ENCODE measurements at places on chromosomes 2 and 18. TPM values are rescaled to one million over a fixed set of nuclear protein-coding genes. Genes with fewer than 3 reads are reported as not detected.
A peak's percentile ranks its signal among the peaks of the same experiment; 100 is the strongest.

DNA sequence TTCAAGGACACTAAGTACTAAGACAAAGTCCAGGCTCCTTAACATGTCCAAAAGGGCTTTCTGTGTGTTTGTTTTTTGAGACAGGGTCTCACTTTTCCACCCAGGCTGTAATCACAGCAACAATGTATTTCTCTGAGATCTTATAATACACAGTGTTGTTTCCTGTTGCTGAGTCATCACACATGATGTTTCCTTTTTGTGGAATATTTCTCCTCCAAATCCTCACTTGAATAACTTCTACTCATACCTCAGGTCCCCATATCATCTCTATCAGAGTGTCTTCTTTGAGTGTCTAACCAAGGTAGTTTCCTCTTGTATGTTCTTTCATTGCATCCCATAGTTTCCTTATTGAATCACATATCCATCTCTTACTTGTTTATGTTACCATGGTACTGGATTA is 632.0 kb upstream of the PIK3C3 start:
- H3K27me3 ChIP-seq: no peaks in the 10 kb centered on the region
- H3K4me3 ChIP-seq: no peak overlapping the region
- no peaks in the 10 kb centered on the region for H3K4me1 ChIP-seq

GRCh38 chr2:88252646-88253045 is 82.5 kb downstream of the THNSL2 start:
- H3K27me3 ChIP-seq: peaks cover under 1% of the 10 kb centered on the region
- no peaks in the 10 kb centered on the region for H3K36me3 ChIP-seq
- no peaks in the 10 kb centered on the region for H3K4me1 ChIP-seq
- H3K4me3 ChIP-seq: no peak overlapping the region
- no peak overlapping the region for H3K27ac ChIP-seq

- DNase-seq: no peak
- no peaks in the 10 kb centered on the region for H3K4me1 ChIP-seq
- no peaks in the 10 kb centered on the region for H3K27me3 ChIP-seq
These were observed 1.1 kb upstream of the KCNIP3 start for GRCh38 chr2:95296011-95296410.

DNA sequence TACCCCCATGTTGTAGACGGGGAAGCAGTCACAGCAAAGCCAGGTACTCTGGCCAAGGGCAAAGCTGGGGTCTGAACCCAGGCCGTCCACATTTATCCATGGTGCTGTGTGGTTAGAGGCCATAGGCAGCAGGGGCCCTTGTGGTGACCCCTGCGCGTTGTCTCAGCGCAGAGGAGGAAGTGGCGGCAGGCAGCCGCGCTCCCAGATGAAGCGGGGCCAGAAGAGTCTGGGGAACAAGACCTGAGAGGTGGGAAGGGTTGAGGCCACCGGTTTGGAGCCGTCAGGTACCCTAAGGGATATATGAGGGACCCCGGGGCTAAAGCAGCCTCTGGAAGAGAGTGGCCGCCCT is 770 bp downstream of the ZNF396 start:
- no peak overlapping the region for H3K27ac ChIP-seq
- H3K4me3 ChIP-seq: peak overlapping the region; percentile 88
- no peaks in the 10 kb centered on the region for H3K4me1 ChIP-seq

- H3K36me3 ChIP-seq: no peaks in the 10 kb centered on the region
- H3K4me3 ChIP-seq: no peak overlapping the region
- H3K4me1 ChIP-seq: no peaks in the 10 kb centered on the region
- H3K27me3 ChIP-seq: no peaks in the 10 kb centered on the region
- peak; percentile 59 for DNase-seq
These were observed 20.4 kb upstream of the FEZ2 start for GRCh38 chr2:36618381-36618780.

GRCh38 chr2:172698041-172698863 is 37.4 kb upstream of the RAPGEF4 start:
- H3K36me3 ChIP-seq: no peaks in the 10 kb centered on the region
- DNase-seq: peak; percentile 62
- H3K4me1 ChIP-seq: no peaks in the 10 kb centered on the region
- H3K27ac ChIP-seq: no peak overlapping the region
- H3K4me3 ChIP-seq: no peak overlapping the region

GRCh38 chr2:120195553-120195952 is 27.6 kb downstream of the TMEM185B start:
- no peak overlapping the region for H3K4me3 ChIP-seq
- DNase-seq: no peak

GRCh38 chr18:59918997-59919396 is 19.2 kb downstream of the PMAIP1 start:
- H3K27ac ChIP-seq: no peak overlapping the region
- no peaks in the 10 kb centered on the region for H3K36me3 ChIP-seq
- peaks cover 14% of the 10 kb centered on the region for H3K4me1 ChIP-seq
- H3K4me3 ChIP-seq: no peak overlapping the region
- DNase-seq: no peak

- no peaks in the 10 kb centered on the region for H3K36me3 ChIP-seq
- H3K4me1 ChIP-seq: no peaks in the 10 kb centered on the region
- no peak for DNase-seq
- peaks cover 2% of the 10 kb centered on the region for H3K27me3 ChIP-seq
- no peak overlapping the region for H3K4me3 ChIP-seq
These were observed 332.2 kb downstream of the DYSF start for GRCh38 chr2:71785516-71785981.

GRCh38 chr2:19767899-19768298 is 133.9 kb downstream of the TTC32 start:
- no peaks in the 10 kb centered on the region for H3K36me3 ChIP-seq
- H3K27ac ChIP-seq: no peak overlapping the region
- H3K27me3 ChIP-seq: no peaks in the 10 kb centered on the region
- H3K4me1 ChIP-seq: no peaks in the 10 kb centered on the region
- no peak for DNase-seq

DNA sequence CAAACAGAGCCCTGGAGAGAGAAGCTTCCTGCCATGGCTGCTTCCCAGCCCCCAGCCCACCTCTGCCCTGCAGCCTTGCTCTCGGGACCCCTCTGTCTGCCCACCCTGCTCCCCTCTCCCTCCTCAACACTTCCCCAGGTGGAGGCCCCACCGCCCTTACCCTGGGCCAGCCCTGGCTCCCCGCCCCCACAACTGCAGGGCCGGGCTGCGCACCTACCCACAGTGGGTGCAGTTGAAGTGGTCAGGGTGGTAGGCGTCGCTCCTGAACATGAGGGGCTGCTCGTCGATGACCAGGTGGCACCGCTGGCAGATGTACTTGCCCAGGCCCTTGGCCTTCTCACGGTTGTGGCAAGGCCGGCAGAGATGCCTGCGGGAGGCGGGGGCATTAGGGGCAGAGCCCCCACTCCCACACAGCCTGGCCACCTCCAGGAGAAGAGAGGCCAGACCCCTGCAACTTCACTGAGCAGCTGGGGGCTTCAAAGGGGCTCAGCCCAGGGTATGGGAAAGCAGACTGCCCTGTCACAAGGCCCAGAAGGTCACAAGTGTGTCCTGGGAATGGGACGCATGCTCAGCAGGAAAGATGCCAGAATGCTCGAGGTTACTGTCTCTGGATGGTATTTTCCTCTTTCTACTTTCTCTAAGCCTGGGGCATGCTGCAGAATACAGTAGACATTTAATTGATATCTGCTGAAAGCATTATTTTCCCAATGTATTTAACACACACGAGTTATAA is 3.1 kb upstream of the GPR17 start:
- no peak for DNase-seq
- H3K27me3 ChIP-seq: no peaks in the 10 kb centered on the region
- H3K4me3 ChIP-seq: no peak overlapping the region
- no peaks in the 10 kb centered on the region for H3K36me3 ChIP-seq
- H3K4me1 ChIP-seq: no peaks in the 10 kb centered on the region

GRCh38 chr2:9269295-9269694 is 62.7 kb downstream of the ASAP2 start:
- H3K36me3 ChIP-seq: no peaks in the 10 kb centered on the region
- H3K4me1 ChIP-seq: peaks cover 13% of the 10 kb centered on the region
- no peak for DNase-seq

DNA sequence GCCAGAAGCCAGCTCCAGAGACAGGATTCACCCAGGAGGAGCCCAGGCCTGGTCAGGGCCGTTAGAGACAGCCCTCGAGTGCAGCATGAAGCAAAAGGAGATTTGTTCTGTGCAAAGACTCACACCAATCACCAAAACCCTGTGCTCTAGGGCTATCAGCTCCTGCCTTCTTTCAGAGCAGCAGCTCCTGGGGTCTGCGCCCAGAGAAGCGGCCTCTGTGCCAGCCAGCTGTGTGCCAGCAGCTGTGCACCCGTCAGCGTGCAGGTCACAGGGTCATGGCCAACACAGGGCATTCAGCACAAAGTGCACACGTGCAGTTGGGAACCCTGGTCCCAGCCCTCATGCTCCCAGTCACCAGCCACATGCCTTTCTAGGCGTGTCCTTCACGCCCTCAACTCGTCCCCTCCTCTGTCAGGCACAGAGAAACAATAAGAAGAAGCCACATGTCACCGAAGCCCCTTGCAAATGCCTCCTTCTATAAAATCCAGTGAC is 49.3 kb downstream of the ZNF516 start:
- H3K4me1 ChIP-seq: peaks cover 39% of the 10 kb centered on the region
- peak overlapping the region; percentile 57 for H3K27ac ChIP-seq
- DNase-seq: no peak
- H3K27me3 ChIP-seq: no peaks in the 10 kb centered on the region
- no peak overlapping the region for H3K4me3 ChIP-seq

GRCh38 chr18:10322004-10322403 is 132.4 kb upstream of the APCDD1 start:
- no peaks in the 10 kb centered on the region for H3K4me1 ChIP-seq
- H3K27ac ChIP-seq: no peak overlapping the region
- H3K4me3 ChIP-seq: no peak overlapping the region
- no peak for DNase-seq
- H3K36me3 ChIP-seq: no peaks in the 10 kb centered on the region
- H3K27me3 ChIP-seq: no peaks in the 10 kb centered on the region

DNA sequence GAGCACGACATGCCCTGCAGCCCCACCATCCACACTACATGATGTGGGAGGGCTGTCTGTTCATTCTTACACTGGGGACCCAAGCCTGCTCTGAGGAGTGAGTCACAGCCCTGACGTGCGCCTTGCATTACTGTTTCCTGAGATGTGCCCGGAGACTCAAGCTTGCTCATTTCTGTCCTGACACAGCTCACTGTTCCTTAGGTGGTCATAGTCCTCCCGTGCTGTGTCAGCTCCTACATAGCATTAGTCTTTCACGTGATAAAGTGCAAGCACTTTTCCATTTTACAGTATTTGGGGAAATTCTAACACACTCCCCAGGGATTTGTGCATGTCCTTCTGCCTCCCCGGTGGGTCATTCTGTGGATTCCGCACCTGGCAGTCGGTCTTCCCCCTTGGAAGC is 46.2 kb upstream of the TRIM43B start:
- no peak for DNase-seq
- H3K27me3 ChIP-seq: no peaks in the 10 kb centered on the region
- no peaks in the 10 kb centered on the region for H3K36me3 ChIP-seq
- no peak overlapping the region for H3K27ac ChIP-seq
- no peak overlapping the region for H3K4me3 ChIP-seq
- no peaks in the 10 kb centered on the region for H3K4me1 ChIP-seq

- no peak overlapping the region for H3K27ac ChIP-seq
- no peaks in the 10 kb centered on the region for H3K27me3 ChIP-seq
- no peaks in the 10 kb centered on the region for H3K36me3 ChIP-seq
- DNase-seq: no peak
These were observed 1686.7 kb upstream of the LRRTM1 start for GRCh38 chr2:81991282-81991681.

The SLC9A4 gene
- total RNA-seq: not detected

The CNDP1 gene
- not detected for total RNA-seq

The DHRS9 gene
- total RNA-seq: not detected

The PIEZO2 gene
- total RNA-seq: 0.32 TPM

The ZNF516 gene
- 78.6 TPM for total RNA-seq

The MATN3 gene
- total RNA-seq: 1.3 TPM

The DUSP28 gene
- 10.2 TPM for total RNA-seq

The CHRNG gene
- not detected for total RNA-seq

The GAREM1 gene
- total RNA-seq: 9.1 TPM

Data from cardiac muscle cell (in vitro differentiated cells and primary cell).